Breast epithelium (tissue), 4 donors: ENCODE measurements at places on chromosomes 3 and 15.

- no peak for DNase-seq
These were observed 1.0 kb downstream of the PDE12 start for GRCh38 chr3:57557085-57557537.

GRCh38 chr3:59886790-59887189 is 837.0 kb upstream of the CFAP20DC start:
- no peak for DNase-seq

GRCh38 chr15:47794252-47794914 is 77.1 kb downstream of the SEMA6D start:
- DNase-seq = no peak

GRCh38 chr3:48516571-48516970 is 12.6 kb upstream of the SHISA5 start:
- no peak for DNase-seq

DNA sequence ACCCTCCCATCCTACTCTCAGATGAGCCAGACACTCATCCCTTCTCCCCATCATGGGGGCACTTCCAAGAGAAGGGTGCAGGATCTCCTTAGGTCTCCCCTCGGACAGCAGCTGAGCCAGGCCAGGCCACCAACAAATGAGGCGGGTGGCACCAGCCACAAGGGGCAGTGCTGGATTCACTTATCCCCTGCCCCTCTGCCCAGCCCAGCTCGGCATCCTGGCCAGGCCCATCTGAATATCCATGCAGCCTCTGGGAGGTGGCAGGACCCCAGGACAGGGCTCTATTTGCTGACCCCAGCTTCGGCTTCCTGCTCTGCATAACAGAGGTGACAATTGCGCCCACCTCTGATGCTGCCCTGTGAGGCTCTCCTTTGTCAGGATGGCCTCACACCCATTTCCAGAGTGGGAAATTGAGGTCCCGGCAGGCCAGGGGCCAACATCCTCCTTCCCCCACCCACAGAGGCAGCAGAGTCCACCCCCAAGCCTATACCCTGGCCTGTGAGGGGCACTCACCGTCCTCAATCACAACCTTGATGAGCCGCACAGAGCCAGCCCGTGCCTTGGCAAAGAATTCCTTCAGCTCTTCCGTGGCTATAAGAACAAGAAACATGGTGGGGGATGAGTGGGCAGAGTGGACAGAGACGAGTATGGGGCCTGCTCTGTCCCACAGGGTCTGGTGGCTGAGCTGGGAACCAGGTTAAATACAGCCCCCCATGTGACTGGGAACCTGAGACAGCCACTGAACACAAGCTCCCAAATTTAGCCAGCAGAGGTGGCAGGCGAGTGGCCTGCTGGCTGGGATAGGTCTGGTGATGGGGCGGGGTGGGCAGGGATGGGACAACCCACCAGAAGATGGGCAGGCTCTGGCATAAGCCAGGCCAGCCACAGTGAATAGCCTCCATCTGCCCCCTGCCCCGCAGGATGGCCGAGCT is 4.2 kb downstream of the TWF2 start:
- DNase-seq = no peak

- no peak for DNase-seq
These were observed 6.4 kb upstream of the ANKRD63 start for GRCh38 chr15:40289140-40289775.

- no peak for DNase-seq
These were observed 4.9 kb upstream of the MAGEF1 start for GRCh38 chr3:184716622-184717398.
